Stimulated activated CD8-positive, alpha-beta memory T cell treated with anti-CD3 and anti-CD28 coated beads, Interleukin-15, amount 100 ng/mL, for 1 hour (primary cell): ENCODE measurements at places on chromosomes 1 and 21.

DNA sequence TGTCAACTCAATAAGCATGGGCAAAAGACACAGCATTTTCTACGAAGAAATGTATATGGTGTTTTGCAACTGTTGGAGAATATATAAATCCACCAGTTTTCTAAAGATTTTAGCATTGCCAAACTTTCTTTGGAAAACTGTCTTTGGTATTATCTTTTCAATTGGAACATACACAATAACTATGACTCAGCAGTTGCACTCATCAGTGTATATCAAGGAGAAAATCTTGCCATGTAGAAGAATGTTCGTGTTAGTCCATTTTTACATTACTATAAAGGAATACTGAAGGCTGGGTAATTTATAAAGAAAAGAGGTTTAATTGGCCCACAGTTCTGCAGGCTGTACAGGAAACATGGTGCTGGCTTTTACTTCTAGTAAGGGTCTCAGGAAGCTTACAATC lies 41.1 kb downstream of the PRKAA2 start:
- no peak for DNase-seq

DNA sequence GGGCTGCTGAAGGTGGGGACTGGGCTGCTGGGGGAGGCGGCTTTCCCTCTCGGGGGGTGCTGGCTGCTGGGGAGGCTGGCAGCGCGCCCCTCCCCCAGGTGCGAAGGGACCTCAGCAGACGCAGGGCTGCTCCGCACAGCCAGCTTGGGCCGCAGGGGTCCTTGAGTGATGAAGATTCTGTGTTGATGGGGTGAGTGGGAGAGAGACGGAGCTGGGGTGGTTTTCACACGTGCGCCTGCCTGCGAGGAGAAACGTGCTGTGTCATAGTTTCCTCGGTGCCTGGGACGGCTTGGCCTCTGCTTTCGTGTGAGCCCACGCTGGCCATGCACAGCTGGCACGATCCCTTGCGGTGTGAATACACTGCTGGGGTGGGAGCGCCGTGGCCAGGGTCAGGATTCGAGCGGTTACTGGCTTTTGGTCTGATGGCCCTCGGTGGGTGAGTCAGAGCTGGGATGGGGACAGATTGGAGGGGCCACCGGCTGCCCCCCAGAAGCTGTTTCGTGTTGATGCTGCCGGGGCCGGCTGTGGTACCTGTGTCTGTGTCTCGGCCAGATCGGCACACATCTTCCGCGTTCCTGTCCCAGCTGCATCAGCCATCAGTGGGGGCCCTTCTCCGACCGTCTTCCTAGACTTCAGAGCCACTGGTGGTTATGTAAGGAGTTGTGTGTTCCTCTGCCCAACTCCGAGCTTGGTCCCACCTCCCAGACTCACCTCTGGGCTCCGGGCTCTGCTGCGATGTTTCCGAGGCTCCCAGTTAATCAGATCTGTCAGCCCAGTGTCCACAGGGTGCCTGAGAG lies 24.9 kb downstream of the PRKCZ start:
- DNase-seq = no peak

DNA sequence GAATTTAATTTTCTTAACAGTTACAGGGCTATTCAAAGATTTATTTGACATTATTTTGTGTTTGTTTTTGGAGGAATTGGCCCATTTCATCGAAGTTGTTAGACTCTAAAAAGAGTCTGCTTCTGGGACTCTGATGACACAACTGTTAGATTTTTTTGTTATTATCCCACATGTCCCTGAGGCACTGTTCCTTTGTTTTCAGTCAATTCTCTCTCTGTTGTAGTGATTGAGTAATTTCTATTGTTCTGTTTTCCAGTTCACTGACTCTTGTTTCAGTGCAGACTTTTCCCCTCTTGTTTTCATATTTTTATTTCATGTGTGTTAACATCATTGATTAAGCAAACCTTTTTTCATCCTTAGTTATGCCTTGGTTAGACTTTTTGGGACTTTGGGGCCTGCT lies 325.0 kb downstream of the ZNF326 start:
- no peak for DNase-seq

DNA sequence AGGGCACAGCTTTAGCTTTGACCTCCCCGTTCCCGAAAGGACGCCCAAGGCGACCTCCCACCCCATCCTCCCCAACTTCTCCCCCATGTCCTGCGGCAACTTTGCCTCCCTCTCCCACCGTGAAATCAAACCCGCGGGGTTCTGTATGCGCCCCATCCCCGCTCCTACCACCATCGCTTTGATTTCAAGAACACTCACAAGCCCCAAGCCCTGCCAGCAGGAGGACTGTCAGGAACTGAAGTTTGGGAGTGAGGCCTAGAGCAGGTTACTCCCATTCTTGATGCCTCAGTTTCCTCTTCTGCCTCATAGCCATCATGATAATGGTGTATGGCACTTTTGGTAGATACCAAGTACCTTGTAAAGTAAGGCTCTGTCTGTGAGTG lies 2.3 kb downstream of the PTPRU start:
- no peak for DNase-seq
